GM04503 (cell line): ENCODE measurements at places on chromosomes 12 and 14.

- no peak for DNase-seq
Observed at GRCh38 chr14:51895375-51895774, 35.0 kb downstream of the GNG2 start.

GRCh38 chr12:26767865-26768264 is 65.1 kb downstream of the ITPR2 start:
- DNase-seq, result no peak

- DNase-seq, result no peak
Observed at GRCh38 chr14:49959822-49960408, 67.0 kb downstream of the ARF6 start.

- DNase-seq, result no peak
Observed at GRCh38 chr12:131620946-131621681, 89.8 kb upstream of the SFSWAP start.

DNA sequence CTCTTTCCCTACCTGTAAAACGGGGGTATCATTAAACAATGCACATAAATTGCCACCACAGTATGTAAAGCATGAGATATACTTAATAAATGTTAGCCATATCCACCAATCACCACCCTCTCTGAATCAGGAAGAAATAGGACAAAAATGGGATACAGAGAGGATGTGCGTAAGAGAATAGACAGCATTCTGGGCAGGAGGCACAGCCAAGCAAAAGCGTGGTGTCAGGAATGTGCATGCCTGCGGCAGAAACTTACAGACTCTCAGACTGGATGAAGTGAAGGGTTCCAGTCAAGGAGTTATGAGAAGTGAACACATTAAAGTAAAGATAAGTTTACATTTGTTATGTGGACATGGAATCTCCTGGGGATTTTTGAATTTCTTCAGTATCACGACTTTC is 121.7 kb upstream of the MDM1 start:
- DNase-seq, result no peak

GRCh38 chr12:78835493-78835892 is 29.1 kb upstream of the SYT1 start:
- DNase-seq, result no peak

GRCh38 chr12:27822076-27822712 is 42.2 kb upstream of the MANSC4 start:
- no peak for DNase-seq

- peak; percentile 51 for DNase-seq
Observed at GRCh38 chr12:49055978-49056754, 4.4 kb downstream of the KMT2D start.

DNA sequence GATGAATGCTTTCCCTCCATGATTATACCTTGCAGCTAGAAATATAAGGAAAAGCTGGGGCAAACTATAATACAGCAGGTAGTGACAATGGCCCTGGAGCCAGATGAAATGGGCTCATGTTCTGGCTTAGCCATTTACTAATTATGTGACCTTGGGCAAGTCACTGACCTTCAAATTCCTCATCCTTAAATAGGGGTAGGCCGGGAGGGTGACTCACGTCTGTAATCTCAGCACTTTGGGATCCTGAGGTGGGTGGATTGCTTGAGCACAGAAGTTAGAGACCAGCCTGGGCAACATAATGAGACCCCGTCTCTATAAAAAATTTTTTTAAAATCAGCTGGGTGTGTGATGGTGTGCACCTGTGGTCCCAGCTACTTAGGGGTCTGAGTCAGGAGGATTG is 155.4 kb downstream of the C12orf75 start:
- DNase-seq, result no peak

DNA sequence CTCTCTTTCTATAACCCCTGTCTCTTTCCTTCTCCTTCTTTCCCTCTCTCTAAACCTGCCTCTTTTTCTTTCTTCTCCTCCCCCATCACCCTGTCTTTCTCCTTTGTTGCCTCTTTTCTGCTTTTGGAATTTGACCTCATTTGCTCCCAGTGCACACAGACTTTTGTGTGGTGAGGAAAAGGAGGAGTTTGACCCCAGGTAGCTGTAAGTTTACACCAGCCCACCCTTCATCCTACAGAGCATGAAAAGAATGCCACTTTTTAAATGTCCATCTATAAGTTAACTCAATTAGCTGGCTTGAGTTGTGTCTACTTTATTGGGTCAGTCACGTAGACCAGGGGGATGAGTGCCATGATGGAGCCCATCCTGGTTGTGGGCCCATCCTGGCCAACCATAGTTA is 146.8 kb upstream of the SLC38A2 start:
- no peak for DNase-seq

DNA sequence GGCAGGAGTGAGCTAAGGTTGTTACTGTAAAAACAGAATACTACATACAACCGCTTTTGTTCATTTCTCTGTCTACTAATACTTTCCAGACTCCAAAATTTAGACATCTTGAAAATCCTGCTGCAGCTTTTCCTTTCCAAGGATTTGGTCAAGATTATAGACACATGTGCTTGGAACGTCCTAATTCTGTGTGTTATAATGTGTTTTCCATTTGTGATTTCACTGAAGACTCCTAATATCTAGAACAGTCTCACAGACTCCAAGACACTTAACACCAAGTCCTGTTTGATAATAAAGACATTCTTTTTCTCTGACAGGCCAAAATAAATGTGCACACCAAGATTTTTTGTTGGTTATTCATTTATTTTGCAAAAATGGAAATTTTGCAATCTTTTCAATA is 41.8 kb upstream of the TMTC2 start:
- no peak for DNase-seq

GRCh38 chr14:37078131-37078530 is 94.3 kb downstream of the SLC25A21 start:
- DNase-seq, result peak; percentile 19

- DNase-seq, result no peak
Observed at GRCh38 chr14:77130386-77130785, 11.2 kb downstream of the ZDHHC22 start.

GRCh38 chr12:82972624-82973023 is 285.9 kb downstream of the TMTC2 start:
- no peak for DNase-seq

DNA sequence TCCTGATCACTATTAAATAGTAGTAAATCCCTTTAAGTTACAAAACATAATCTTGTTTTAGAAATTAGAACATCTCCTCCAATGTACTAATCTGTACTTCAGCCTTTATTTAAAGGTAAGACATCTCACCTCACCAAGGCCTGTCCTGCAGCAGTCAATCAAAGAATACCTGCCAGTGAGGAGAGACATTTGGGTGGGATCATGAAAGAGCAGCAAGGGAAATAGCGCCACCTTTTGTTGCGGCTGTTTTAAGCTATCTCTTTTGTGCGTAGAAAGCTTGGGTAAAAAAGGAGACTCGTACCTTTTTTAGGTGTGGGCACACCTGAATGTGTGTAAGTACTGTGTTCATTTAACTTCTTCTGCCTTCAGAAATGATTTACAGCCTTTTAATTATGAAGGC is 117.8 kb upstream of the TMTC1 start:
- no peak for DNase-seq

GRCh38 chr12:52215587-52216031 is 17.4 kb upstream of the KRT7 start:
- DNase-seq, result no peak

GRCh38 chr14:95500201-95500681 is 16.2 kb downstream of the SYNE3 start:
- no peak for DNase-seq

GRCh38 chr12:124828264-124829007 is 35.2 kb downstream of the SCARB1 start:
- DNase-seq, result peak; percentile 41

DNA sequence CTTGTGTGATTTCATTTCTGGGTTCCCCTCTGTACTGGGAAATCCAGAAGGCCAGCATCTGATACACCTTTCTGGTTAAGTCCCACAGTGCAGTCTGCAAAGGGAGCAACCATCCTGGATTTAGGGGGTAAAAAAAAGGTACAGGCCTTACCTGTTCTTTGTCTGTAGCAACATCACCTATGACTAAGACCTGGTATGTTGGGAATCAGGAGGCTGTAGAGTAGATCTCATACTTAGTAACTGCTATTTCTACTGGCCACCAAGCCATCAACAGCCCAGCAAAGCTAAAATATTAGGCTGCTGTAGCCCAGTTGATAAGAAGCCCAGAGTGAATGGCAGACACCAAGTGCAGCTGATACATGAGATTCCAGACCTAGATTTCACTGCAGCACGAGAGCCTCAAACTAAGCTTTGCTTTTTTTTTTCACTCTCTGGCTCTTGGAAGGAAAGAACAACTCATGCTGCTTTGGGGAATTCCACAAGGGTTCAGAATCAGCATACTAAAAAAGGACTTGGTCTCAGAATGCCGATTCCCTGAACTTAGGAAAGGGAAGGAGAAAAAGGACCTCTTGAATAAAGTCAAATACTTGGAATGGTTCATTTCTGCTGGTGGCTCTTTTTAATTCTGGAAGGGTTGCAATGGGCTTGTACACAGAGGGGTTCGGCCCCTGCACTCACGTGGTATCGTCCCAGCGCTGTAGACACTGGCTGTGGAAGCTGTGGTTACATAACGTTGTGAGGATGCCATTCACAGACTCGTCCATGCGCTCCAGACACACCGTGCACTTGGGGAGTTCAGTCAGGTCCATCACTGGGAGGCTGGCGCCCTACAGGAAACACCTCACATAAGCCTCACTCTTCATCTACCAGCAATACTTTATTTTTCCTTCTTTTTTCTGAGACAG is 20.5 kb downstream of the BRAP start:
- DNase-seq, result no peak
